AG08396 (cell line): ENCODE measurements at places on chromosomes 4 and X.

- DNase-seq, result no peak
Observed at GRCh38 chrX:8907688-8908087, 106.5 kb upstream of the FAM9A start.

GRCh38 chr4:47562297-47562696, 77.2 kb downstream of the ATP10D start:
- DNase-seq, result no peak

DNA sequence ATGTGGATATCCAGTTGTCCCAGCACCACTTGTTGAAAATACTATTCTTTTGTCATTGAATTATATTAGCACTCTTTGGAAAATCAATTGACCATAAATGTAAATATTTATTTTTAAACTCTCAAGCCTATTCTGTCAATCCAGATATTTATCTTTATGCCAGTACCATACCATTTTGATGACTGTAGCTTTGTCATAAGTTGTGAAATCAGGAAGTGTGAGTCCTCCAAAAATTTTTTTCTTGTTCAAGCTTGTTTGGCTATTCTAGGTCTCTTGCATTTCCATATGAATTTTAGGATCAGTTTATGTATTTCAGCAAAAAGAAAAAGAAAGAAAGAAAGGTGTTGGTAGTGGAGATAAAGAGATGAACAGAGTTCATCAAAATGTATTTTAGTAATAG, 8.2 kb upstream of the SMPX start:
- no peak for DNase-seq

GRCh38 chr4:85658766-85659439, 184.0 kb downstream of the ARHGAP24 start:
- DNase-seq, result no peak

DNA sequence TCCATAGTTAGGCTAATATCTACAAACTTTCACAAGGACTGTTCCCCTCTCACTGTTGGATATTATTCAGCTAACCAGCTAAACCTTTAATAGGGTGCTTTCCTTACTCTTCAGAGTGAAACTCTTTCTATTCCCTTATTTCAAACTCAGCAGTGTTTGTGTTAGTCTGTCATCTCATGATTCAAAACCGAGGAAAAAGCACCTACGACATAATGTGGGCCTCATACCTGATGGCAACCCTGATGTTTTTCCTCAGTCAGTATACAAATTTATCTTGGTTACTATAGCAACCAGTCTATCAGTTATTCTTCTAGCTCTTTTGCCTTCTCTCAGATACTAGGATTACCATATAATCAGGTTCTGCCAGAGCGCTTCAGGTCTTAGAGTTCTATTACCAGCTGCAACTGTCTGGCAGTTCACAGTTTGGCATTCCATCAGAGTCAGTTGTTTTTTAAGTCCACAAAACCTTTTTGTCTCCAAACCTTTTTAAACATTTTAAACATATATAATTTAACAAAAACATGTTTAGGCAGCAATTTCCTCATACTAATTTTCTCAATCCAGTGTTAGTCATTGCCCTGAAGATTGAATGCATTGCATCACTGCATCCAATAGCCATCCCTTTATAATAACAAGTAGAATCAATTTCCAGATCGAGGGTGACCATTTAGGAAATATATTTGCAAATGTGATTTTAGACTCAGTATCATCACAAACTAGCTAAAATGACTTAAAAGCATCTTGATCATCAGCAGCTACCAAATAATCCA, 7.4 kb downstream of the WDR44 start:
- DNase-seq, result no peak

DNA sequence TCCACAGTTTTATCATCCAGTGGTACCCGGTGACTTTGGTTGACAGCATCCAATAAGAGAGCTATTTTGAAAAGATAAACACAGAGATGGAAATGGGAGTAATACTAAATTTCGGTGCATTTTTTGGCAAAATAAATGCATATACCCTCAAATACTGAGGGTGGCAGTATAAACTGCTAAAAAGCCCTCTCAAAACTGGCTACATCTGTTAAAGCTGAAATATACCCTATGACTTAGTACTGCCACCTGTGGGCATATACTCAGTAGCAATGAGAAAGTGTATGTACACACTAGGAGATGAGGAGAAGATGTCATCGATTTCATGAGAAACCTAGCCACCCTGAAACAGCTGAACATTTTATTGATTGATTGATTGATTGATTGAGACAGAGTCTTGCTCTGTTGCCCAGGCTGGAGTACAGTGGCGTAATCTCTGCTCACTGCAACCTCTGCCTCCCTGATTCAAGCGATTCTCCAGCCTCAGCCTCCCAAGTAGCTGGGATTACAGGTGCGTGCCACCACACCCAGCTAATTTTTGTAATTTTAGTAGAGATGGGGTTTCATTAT, 12.2 kb upstream of the TMEM128 start:
- DNase-seq, result peak; percentile 52

GRCh38 chrX:118126286-118126685, 9.7 kb upstream of the KLHL13 start:
- no peak for DNase-seq

DNA sequence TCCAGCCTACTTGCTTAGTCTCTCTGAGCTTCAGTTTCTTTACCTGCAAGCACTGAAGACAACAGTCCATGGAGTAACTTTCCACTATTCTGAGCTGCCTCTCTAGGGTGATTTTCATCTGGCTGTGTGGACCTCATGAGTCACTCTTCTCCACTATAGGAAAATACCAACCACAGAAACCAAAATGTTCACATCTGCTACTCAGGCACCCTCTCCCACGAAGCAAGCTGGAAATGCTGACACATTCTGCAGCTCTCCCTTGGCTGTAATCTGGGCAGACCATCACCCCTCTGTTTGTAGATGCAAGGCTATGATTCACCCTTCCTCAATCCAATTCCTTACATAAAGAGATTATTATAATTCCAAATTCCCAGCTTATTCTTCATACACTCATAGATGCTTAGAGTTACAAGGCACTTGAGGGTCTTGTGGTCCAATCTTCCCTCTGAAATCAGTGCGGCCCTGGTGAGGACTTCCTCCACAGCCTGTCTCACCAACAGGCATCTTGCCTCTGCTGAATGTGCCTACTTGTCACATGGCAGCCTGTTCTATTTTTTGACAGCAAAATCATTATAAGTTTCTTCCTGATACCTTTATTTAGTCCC, 97.0 kb upstream of the LNX1 start:
- DNase-seq, result peak; percentile 91

DNA sequence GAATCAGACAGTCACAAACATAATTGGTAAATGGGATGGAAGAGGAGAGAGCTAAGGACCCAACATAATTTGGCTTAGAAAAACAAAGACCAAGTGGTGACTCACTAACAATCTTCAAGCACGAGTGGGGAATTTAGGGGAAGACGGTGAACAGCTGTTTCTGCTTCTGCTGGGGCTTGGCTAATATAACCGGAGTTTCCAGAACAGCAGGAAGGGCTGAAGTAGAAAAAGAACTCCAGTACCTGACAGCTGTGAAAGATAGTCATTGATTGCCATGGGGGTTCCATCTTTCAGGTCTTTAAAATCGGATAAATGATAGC, 290.9 kb upstream of the LDB2 start:
- DNase-seq, result peak; percentile 56

- DNase-seq, result no peak
Observed at GRCh38 chr4:90544532-90545045, 417.4 kb downstream of the CCSER1 start.

DNA sequence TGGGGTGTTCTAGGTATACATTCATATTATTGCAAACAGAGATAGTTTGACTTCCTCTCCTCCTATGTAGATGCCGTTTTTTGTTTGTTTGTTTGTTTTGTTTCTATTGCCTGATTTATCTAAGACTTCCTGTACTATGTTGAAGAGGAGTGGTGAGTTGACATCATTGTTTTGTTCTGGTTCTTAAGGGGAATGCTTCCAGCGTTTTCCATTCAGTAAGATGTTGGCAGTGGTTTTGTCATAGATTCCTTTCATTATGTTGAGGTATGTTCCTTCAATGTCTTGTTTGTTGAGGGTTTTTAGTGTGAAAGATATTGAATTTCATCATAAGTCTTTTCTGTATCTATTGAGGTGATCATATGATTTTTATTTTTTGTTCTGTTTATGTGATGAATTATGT, 401.6 kb upstream of the EPHA5 start:
- DNase-seq, result no peak

- no peak for DNase-seq
Observed at GRCh38 chrX:142251680-142252079, 46.6 kb upstream of the MAGEC2 start.

DNA sequence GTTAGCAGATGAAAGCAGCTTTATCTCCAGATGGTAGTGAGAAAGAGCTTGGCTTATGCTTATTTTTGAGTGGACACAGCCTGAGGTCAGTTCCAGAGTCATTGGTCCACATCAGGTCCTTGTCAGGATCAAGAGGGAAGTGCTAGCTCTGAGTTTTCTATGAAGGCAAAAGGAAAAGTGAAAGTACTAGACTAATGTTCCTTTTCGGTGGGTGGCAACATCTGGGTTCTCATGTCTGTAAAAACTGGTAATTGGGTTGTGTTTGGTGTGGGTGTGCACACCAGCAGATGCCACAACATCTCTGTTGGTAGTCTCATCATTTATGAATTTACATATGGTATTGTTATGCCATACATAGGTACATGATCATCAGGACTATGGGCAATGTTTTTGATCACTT, 210.5 kb downstream of the PWWP3B start:
- DNase-seq, result no peak

- DNase-seq, result no peak
Observed at GRCh38 chrX:104205548-104205947, 39.3 kb downstream of the FAM199X start.

DNA sequence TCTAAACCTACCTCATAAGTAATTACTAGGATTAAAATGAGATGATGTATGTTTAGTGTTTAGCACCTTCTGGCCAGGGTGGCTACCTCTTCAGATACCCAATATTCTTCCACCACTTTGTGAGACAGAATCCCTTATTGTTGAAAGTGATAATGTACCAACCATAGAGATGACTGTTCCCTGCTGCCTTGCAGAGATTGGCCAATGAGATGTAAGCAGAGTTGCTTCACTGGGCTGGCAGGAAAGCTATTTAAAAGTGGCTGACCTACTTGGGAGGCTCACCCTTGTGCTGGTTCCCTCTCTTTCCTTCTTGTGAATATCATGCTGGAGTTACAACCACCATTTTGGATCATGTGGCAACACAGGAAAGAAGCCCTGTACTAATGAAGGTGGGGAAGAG, 58.9 kb downstream of the TMEM154 start:
- DNase-seq, result no peak

DNA sequence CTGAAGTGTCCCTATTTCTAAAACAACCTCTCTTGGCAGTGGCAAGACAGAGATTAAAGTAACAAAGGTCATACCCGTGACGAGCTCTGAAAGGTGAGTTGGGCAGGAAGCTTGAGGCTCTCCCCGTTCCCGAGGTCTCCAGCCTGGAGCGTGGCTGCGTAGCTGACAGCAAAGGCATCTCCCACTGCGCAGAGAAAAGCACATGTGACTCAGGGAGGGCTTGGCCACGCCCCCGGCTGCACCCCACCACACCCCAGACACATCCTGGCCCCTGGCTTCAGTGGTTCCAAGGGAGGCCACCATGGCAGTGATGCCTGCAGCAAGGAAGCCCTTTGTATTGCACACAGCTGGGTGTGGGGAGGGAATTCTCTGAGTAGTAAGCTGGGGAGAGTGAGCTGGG, 23.1 kb downstream of the EVC2 start:
- no peak for DNase-seq

DNA sequence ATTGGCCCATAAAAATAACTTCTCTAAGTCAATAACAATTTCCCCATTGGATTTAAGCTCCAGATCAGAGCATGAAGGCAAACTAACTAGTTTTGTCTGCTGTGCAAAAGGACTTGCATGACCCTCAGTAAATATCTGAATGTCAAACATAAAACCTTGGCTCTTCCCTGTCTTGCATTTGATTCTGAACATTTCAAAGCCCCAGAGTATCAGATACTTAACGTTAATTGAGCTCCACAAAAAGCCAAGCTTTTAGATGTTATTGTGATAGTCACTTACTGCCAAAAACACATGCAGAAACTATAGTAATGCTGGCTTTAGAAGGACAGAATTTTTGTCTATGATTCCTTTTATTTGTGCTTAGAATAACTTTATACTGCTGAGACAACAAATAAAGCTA, 664.2 kb downstream of the ADGRL3 start:
- no peak for DNase-seq

GRCh38 chr4:81205302-81205701, 9.7 kb downstream of the PRKG2 start:
- no peak for DNase-seq

GRCh38 chr4:133550436-133550835, 401.3 kb downstream of the PCDH10 start:
- no peak for DNase-seq

- no peak for DNase-seq
Observed at GRCh38 chrX:154485150-154486051, 1.0 kb downstream of the UBL4A start.

DNA sequence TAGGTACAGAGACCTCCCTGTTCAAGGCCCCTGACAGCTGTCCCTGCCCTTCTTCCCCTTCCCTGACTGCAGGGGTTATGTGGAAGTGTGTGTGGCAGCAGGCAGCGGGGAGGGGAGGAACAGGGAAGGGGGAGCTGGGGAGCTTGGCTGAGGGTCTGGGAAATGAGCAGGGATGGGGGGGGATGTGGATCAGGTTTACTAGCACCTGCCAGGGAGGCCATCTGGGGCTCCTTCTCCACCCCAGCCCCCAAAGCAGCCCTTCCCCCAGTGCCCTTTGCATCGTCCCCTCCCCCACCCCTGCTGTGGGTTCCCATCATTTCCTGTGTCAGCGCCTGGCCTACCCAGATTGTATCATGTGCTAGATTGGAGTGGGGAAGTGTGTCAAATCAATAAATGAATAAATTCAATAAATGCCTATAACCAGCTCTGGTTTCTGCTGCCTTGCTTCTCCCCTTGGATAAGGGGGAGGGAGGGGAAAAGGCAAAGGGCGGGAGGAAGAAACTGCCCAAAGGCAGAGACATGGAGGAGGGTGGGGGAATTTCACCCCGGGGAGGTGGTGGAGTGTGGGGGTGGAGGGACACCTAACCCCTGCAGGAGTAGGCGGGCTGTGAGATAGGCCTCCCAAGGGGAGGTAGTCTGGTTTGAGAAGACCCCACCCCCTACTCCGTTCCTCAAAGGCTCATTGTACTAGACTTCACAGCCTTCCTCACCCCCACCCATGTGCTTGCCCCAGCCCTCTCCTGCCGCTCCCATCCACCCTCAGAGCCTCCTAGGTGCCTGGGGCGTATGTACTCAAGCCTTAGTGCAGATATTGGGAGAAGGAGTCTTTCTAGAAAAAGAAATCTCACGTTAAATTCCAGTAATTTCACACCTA, 3.2 kb downstream of the CXorf65 start:
- DNase-seq, result no peak

DNA sequence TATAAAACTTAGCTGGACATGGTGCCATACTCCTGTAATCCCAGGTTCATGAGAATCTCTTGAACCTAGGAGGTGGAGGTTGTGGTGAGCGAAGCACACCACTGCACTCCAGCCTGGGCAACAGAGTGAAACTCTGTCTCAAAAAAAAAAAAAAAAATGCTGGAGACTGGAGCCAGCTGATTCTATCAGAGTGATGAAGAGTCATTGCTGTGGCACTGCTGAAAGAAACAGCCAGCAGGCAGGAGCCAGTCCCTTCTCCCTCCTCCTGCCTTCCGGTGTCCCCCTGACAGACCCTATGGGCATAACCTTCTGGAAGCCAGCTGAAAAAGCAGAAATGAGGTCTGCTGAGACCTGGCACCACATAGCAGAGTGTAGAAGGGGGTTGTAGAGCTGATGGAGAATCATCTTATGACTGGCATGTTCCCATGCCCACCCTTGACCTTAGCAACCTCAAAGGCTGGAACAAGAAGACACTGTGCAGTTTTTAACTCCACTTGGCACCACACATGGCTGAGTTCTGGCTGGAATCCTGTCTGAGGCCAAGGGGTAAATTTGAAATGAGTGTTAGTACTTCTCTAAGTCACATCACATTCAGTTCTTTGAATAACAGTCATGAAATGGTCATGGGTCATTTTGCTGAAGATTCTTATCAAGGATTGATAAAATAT, 2.6 kb upstream of the SPINK2 start:
- DNase-seq, result no peak
